Prostate gland (tissue), 2 donors: ENCODE measurements at places on chromosomes 6 and 20. TPM values are rescaled to one million over a fixed set of nuclear protein-coding genes. Genes with fewer than 3 reads are reported as not detected.

- no peaks in the 10 kb centered on the region for H3K4me1 ChIP-seq
- H3K4me3 ChIP-seq: no peak overlapping the region
- H3K27me3 ChIP-seq: no peaks in the 10 kb centered on the region
- H3K36me3 ChIP-seq: no peaks in the 10 kb centered on the region
- no peak overlapping the region for H3K27ac ChIP-seq
- no peak for DNase-seq
These were observed 7.8 kb downstream of the PTGIS start for GRCh38 chr20:49560186-49560585.

DNA sequence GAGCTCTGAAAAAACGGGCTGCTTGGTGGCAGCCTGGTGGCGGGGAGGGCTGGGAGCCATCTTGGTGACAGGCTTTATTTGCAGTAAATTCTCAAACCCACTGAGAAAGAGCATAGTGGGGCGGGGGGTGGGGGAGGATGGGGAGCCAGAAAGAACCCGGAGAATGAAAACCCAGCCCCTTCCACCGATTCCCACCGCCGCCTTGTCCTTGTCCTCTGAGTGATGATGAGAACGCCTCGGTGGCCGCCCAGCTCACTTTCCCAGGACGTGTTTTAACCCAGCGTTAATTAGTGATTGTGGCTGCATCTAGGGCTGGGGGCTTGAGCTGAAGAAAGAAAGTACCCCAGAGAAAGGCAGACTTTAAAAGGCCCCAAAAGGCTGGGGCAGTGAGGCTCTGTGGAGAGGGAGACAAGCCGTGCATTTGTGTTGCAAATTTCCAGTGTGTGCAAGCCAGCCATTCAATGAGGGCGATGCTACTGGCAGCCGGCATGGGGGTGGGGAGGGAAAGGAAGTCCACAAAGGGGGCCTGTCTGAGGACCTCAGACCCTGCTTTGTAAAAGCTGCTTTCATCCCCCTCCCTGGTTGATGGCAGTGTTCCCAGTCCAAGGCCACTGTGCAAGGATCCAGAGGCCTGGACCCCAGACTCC, 6.2 kb upstream of the GHRH start:
- no peak overlapping the region for H3K27ac ChIP-seq
- H3K4me3 ChIP-seq: no peak overlapping the region
- H3K27me3 ChIP-seq: no peaks in the 10 kb centered on the region

Gene CLPSL1
- not detected for total RNA-seq

Gene FAM83C
- 0.28 TPM for total RNA-seq

- no peak overlapping the region for H3K27ac ChIP-seq
- DNase-seq: no peak
- H3K36me3 ChIP-seq: no peaks in the 10 kb centered on the region
- H3K27me3 ChIP-seq: no peaks in the 10 kb centered on the region
These were observed 77.7 kb downstream of the FLRT3 start for GRCh38 chr20:14259689-14260088.

DNA sequence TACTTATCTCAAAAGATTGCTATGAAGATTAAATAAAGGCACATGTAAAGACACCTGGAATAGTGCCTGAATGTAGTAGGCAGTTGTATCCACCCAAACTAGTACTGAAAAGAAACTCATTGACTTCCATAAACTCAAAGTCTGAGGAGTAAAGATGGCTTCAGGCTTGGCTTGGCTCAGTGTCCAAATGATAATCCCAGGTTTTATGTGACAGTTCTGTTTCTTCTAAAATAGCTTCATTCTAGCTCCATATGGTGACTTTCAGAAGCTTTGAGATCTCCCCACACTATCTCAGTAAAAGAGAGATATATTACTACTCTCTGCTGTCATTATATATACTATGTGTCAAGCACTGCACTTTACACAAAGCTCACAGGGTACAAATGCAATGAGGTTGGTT, 121.3 kb downstream of the DOK5 start:
- no peaks in the 10 kb centered on the region for H3K4me1 ChIP-seq
- H3K27me3 ChIP-seq: no peaks in the 10 kb centered on the region
- H3K36me3 ChIP-seq: no peaks in the 10 kb centered on the region
- no peak overlapping the region for H3K4me3 ChIP-seq
- no peak overlapping the region for H3K27ac ChIP-seq
- no peak for DNase-seq

- no peaks in the 10 kb centered on the region for H3K4me1 ChIP-seq
- no peak overlapping the region for H3K27ac ChIP-seq
- no peaks in the 10 kb centered on the region for H3K36me3 ChIP-seq
These were observed 31.0 kb downstream of the RIN2 start for GRCh38 chr20:19789009-19789408.
